ENCODE measurements at places on chromosomes 6 and 20.

DNA sequence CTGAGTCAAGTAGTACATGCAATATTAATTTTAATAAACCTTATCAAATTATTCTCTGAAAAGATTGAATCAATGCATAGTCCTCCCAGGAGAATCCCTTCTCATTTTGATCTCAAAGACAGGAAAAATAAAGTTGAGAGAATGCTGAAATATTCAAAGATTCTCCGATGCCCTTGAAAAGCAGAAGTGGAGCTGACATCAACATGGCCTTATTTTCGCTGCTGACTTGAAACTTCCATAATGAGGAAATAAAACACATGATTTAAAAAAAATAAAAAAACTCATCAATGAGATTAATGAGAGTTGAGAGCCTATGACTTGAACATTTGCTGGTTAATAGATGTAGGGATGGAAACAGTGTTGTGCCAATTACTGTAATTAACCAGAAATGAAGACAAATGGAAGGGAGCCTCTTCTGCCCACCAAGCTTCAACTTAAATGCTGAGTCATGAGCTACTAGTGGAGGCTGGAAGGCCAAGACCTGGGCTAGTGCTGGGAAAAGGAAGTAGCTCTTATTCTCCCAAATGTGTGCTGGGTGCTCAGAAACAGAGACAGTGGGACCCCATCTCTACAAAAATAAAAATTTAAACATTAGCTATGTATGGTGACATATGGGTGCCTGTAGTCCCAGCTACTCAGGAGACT is 139.9 kb downstream of the BFSP1 start:
- no peak for DNase-seq

- peak; percentile 71 for DNase-seq
Measured at GRCh38 chr6:35736253-35736894, 458 bp upstream of the ARMC12 start.

GRCh38 chr20:58146746-58147140 is 81.7 kb downstream of the ANKRD60 start:
- peak; percentile 19 for DNase-seq

- no peak for DNase-seq
Measured at GRCh38 chr20:58810116-58810878, 40.4 kb downstream of the GNAS-AS1 start.

- no peak for DNase-seq
Measured at GRCh38 chr6:156787569-156788492, 10.7 kb downstream of the ARID1B start.

DNA sequence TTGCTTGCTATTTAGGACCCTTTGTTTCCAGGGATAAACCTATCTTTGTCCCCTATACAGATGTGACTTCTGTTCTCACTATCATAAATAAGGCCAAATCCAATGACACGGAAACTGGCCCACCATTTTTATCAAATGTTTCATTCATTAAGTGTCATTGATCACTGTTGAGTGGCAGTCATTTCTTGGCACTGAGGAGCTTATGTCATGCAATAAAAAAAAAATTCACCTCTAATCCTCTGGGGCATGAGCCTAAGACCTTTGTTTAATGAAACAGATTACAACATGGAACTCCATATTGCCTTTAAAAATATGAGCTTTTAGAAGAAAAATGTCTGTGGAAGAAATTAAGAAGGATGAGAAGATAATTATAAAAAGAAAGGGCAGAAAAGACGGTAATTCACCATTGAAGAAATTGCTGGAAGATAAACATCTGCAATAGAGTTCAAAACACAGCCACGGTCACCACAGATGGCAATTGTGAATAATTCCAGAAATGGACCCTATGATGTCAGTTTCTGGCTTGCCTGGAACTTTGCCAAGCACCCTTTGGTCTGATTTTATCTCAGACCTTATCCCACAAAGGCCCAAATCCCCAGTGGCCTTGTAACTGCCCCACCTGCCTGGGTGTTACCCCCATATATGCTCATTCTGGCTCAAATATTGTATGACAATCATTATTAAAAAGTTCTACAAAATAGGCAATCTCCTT is 91.1 kb downstream of the DST start:
- no peak for DNase-seq

- no peak for DNase-seq
Measured at GRCh38 chr20:36197271-36197670, 39.0 kb upstream of the AAR2 start.

DNA sequence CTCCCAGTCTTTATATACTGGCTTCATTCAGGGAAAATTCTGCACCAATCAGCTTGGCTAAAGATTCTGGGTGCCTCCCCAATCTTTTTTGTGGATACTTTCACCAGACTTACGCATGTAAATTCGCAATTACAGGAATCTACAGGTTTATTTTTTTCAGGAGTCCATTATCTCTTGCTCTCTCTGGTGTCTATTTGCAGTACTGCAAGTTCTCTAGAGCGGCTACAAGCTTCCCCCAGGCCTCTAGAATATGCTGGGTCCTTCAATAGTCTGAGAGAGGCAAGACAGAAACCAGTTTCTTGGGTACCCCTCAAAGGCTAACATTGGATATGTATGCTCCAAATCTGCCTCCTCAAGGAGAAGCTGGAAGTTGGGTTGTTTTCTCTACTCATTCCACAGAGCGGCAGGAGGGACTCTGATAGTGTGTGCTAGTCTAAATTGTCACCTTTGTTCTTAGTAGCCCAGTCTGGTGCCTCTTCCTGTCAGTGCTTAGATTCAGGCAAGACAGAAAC is 58.5 kb downstream of the SUN5 start:
- DNase-seq = no peak

DNA sequence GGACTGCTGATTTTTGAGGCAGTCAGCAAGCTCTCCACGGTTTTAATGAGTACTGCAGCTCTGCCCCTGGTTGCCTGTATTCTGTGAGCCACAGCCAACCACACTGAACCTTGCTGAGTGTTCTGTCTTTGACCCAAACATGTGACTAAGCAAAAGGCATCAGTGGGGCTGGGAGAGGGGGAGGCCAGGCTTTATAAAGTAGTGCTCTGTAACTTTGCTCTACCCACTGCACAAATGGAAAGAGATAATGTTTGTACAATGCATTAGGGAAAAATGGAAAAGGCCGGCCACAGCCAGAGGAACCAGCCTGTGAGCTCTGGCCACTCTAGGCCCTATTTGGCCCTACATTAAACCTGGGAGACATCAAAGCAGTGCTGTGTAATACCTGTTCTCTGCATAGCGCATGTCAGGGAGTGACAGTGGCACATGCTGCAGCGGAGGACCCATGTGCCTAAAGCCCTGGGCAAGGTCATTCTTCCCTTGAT is 22.0 kb downstream of the KLHL31 start:
- DNase-seq = no peak

GRCh38 chr6:30568245-30568644 is 3.0 kb upstream of the ABCF1 start:
- no peak for DNase-seq

DNA sequence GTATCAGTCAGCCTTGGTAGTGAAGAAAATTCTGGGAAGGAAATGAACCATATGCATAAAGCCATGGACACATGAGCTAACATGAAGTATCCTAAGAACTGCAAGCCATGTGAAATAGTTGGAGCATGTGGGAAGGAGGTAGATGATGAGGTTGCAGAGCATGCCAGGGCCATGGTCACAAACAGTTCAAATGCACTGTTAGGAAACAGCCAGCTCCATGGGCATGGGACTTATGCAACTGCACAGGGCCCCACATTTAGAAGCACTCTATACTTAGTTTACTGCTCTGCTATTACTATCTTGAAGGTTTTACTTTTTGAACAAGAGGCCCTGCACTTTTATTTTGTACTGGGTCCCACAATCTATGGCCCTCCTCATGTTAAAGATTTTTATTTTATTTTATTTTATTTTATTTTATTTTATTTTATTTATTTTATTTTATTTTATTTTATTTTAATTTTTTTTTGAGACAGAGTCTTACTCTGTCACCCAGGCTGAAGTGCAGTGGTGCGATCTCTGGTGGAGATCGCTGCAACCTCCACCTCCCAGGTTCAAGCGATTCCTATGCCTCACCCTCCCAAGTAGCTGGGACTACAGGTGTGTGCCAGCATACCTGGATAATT is 169.1 kb downstream of the IBTK start:
- DNase-seq = no peak

DNA sequence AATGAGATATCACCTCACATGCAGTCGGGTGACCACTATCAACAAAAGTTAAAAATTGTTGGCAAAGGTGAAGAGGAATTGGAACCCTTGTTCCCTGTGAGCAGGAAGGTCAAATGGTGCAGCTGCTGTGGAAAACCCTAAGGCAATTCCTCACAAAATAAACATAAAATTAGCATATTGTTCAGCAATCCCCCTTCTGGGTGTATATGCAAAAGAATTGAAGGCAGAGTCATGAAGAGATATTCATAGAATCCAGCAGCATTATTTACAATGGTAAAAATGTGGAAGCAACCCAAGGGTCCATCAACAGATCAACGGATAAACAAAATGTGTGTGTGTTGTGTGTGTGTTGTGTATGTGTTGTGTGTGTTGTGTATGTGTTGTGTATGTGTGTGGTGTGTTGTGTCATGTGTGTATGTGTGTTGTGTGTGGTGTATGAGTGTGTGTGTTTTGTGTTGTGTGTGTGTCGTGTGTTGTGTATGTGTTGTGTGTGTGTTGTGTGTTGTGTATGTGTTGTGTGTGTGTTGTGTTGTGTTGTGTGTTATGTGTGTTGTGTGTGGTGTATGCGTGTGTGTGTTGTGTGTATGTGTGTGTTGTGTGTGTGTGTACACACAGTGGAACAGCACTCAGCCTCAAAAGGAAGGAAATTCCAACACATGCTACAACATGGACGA is 245.1 kb downstream of the ERMARD start:
- DNase-seq = no peak

GRCh38 chr6:137877606-137878005 is 10.5 kb downstream of the TNFAIP3 start:
- no peak for DNase-seq

DNA sequence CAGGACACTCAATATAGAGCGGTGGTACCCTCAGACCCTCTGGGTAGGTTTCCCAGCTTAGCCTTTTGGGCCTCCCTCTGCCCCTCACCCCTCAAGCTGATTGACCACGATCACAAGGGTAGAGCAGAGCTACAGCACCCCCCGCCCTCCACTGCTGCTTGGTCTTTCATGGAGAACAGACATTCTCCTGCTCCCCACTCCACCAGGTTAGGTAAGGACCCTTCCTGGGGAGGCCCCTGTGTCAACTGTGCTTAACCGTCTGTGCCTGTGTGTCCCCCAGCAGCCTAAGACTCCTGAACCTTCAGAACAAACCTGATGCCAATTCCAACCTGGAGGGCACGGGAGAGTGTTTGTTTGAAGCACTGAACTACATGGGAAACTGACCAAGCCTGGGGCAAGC is 11.8 kb downstream of the MYH7B start:
- no peak for DNase-seq

DNA sequence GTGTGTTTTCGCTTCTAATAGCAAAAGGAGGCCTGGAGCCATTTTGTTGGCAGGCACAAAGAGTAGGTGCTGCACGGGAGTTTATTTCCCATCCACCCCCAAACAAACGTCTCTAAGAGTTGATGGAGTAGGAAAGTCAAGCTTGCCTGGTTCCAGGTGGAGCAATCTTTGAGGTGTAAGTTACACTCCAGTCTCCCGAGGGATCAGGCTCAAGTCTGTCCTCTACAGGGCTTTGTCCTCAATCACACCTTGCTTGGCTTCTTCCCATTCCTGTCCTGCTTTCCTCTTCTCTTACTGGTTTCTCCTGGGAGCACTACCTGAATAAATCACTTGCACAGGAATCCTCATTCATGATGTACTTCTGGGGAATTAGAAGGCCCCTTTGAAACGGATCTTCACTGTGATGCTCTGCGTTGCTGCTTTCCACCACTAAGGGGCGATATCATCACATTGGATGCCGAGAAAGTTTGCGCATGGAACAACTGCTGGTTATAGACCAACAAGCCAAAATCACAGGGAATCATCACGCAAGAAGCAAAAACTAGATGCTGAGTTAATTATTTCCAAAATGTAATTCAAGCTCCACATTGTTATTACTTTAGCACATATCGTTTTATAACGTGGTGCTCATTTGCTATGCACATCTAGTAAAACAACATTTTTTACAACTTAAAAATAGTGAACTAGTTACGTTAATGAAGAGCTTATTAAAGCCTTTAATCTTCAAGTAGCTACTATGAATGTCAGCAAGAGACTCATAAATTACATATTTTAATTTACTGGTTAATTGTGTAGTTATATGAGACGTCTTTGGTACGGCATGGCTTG is 156.8 kb downstream of the DNAH8 start:
- peak; percentile 42 for DNase-seq

GRCh38 chr6:23280437-23280836 is 711.1 kb downstream of the HDGFL1 start:
- no peak for DNase-seq

GRCh38 chr20:21137078-21137477 is 11.2 kb downstream of the KIZ start:
- no peak for DNase-seq

- no peak for DNase-seq
Measured at GRCh38 chr6:40125680-40126394, 191.6 kb upstream of the MOCS1 start.

DNA sequence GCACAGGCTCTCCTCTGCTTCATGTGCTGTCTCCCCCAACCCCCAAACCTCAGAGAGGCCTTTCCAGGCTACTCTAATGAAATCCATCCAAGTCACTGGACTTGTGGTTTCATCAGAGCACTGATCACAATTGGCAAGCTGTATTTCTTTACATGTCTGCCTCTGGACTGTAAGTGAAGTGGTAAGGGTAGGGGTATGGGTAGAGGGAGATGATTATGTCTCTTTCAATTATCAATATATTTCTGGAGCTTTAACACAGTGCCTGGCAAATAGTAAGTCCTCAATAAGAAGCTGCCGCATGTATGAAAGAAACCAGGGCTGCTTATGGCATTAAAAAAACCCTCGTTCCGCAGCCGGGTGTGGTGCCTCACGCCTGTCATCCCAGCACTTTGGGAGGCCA is 5.4 kb downstream of the TRERF1 start:
- DNase-seq = no peak

- no peak for DNase-seq
Measured at GRCh38 chr6:40822619-40823018, 216.4 kb downstream of the UNC5CL start.

GRCh38 chr6:71349395-71349794 is 60.8 kb downstream of the OGFRL1 start:
- DNase-seq = no peak

GRCh38 chr6:87099472-87099871 is 4.6 kb upstream of the CGA start:
- no peak for DNase-seq

GRCh38 chr6:43078691-43079090 is 2.6 kb downstream of the PTK7 start:
- DNase-seq = no peak

DNA sequence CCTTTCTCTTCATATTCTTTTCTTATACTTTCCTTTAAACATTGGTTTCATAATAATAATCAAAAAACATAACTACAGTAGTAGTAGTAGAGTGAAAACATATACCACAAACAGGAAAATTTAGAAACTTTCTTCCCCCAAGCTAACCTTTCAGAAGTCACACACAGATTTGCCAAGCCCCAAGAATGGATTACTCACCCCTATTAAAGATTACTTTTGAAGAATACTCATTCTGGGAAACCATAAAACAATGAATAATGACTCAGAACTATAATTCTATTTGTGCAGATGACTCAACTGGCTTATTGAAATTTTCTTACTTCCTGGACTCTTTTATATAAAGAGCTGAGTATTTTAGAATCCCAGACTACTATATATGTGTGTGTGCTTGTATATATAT is 119.4 kb upstream of the GJE1 start:
- no peak for DNase-seq
